Germinal center (tissue), 1 donor: ENCODE measurements at places on chromosomes 3 and 15.

DNA sequence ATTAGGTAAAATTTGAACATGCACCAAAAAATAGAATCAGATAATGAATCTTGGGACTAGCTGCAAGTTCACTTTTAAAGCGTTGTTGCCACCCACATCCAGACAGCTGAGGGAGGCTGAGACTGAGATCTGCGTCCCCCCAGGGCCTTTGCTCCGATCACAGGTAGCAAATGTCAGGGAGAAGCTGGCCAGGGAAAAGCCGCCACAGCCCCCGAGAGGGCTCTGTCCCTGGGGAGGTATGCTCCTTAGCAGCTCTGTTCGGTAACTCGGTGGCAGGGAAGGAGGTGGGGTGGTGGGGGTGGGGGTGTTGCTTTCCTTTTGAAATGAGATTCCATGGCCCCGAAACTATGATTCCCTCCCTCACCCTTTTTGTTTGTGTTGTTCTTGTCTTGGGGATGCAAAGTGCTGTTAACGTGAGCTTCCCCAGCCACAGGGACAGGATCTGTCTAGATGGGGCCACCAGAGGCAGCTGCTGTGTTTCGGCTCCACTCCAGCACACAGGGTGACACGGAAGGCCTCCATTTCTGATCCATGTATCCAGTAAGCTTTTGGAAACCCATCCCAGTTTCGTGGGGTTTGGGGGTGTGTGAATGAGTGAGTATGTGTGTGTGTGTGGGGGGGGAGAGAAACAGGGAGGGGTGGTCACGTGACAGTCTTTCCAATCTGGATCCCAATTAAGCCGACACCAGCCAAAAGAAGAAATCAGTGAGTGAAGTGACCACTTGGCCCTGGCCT, 1.1 kb upstream of the MINAR1 start:
- DNase-seq = no peak

DNA sequence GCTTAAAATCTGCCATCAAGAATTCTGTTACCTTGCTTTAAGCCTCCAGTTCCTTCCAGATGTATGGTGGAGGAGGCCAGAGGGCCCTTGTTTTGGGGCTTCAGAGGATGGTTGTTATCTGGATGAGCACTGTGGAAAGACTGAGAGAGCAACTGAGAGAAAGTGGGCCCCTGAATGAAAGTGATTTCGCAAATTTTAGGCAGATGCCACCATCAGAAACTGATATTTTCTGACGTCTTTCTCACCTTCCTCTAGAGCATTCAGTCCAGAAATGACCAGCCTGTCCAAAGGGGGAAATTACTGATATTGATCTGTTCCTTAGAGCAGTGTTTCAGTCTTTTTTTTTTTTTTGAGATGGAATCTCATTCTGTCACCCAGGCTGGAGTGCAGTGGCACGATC, 13.4 kb downstream of the B3GNT5 start:
- no peak for DNase-seq

DNA sequence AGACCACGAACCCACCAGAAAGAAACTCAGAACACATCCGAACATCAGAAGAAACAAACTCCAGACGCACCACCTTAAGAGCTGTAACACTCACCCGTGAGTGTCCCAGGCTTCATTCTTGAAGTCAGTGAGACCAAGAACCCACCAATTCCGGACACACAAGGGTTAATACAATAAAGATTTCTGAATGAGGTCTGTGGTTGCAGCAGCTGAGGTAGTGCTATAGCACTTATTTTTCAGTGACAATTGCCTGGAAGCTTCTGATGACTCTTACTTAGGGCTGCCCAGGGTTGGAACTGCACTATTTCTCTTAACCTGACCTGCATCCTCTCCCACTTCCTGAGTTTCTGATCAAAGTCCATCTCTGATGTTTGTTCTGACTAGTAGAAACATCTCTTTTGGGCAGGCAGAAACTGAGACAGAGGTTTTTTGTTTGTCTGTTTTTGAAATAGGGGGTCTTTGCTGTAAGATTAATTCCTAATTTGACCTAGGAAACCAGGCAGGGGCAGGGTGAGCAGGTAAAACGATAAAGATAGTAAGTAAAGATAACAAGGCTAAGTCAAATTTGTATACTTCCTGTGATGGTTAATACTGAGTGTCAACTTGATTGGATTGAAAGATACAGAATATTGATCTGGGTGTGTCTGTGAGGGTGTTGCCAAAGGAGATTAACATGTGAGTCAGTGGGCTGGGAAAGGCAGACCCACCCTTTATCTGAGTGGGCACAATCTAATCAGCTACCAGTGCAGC, 169.1 kb downstream of the GAP43 start:
- no peak for DNase-seq

GRCh38 chr15:36370051-36370730, 209.2 kb upstream of the CDIN1 start:
- no peak for DNase-seq

DNA sequence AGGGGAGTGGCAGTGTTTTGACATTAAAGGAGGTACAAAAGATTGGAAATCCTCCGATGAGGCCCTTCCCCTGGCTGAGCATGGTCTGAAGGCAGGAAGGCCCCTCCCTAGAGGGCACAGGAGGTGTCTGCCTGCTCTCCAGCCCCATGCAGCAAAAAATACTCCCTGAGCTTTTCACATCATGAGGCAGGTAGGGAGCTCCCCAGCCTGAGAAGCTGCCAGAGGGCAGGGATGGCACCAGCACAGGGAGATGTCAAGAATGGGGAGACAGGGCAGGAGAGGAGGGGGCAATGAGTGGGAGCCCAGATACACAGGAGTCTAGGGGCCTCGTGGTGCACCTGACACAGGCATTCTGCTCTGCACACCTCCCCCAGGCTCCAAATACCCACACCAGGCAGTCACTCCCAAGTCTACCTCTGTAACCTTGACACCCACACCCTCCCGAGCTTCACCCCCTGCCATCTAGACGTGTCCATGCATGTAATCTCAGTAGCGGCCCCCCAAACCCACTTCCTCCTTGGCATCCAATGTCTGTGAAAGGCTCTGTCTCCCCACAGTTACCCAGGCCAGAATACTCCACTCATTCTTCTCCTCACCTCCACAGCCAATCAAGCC, 22.9 kb downstream of the GRAMD2A start:
- no peak for DNase-seq
